ENCODE measurements at places on chromosomes 4 and X.

DNA sequence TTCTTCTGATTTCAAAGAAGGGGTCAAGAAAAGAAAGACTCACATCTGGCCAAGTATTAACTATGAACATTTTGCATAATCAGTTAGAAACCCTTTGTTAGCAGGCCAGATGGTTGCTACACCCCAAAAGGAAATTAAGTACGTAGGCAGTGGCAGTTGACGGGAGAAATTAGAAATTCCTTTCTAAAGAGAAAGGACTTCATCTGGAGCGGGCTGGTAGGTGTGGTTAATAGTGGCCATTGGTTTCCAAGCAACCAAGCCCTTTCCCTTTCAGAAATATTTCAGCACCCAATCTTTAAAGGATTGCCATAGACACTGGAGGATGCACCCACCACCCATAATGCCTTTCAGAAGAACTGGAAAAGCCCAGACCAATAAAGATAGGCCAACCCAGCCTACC lies 235.7 kb upstream of the LDB2 start:
- DNase-seq: no peak

DNA sequence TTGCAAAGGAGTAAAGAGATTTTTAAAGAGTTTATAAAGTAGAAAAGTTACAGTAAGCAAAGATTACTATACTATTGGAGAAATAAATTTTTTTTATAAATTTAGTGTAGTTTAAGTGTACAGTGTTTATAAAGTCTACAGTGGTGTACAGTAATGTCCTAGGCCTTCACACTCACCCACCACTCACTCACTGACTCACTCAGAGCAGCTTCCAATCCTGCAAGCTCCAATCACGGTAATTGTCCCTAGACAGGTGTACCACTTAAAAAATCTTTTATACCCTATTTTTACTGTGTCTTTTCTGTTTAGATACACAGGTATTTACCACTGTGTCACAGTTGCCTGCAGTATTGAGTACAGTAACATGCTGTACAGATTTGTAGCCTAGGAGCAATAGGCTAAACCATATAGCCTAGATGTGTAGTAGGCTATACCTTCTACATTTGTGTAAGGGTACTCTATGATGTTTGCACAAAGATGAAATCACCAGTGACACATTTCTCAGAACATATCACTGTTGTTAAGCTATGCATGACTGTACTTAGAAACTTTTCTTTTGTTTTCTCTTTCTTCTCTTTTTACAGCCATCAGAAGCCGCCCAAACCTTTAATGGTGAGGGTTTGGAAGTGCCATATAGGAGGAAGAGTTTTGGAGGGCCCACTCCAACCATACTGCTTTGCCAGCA lies 11.8 kb upstream of the SH3RF1 start:
- no peak for DNase-seq

DNA sequence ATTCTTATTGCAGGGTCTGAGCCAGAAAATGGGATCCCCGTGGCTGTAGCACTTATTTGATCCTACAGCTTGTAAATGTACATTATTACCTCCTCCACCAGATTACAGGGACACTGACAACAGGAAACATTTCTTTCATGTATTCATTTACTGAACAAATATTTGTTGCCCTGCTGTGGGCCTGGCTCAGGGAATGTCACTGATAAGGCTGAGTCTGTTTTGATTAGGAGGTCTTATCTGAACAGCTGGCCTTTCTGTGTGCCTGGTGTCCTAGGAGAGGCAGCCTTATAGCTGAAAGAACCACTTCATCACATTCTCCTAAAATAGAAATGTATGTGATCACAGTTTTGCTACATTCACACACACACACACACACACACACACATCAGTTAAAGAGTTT lies 45.5 kb upstream of the PROM1 start:
- DNase-seq: no peak

DNA sequence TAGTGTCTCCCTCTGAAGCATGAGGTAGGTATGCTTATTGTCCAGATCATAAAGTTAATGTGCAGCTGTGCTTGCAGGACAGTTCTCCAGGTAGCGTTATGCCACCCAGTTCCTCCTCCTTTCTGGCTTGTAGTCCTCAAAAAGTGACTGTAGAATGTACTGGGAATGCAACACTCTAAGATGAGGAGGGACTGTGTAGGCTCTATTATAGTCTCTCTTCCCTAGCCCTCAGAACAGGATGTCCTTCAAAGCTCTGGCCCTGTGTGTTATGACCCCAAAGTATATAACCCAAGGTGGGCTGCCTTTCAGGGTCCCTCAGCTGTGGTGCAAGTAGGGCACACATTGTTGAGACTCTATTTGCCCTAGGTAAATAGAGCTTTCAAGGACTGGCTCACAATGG lies 20.8 kb upstream of the MANBA start:
- DNase-seq: no peak

GRCh38 chr4:101987623-101988243 lies 197.2 kb downstream of the BANK1 start:
- no peak for DNase-seq

All from pancreas (tissue), 10 donors.